Fibroblast of lung (primary cell): ENCODE measurements at places on chromosomes 6 and 20.

- no peak for DNase-seq
Measured at GRCh38 chr6:152151920-152152319, 344.4 kb downstream of the ESR1 start.

GRCh38 chr20:37940858-37941257, 37.9 kb downstream of the VSTM2L start:
- no peak for DNase-seq

- DNase-seq, result no peak
Measured at GRCh38 chr6:120935908-120936307, 398.4 kb downstream of the TBC1D32 start.

- no peak for DNase-seq
Measured at GRCh38 chr6:20438462-20439070, 36.9 kb downstream of the E2F3 start.

- DNase-seq, result peak; percentile 60
Measured at GRCh38 chr6:7052443-7053011, 55.2 kb upstream of the RREB1 start.

- DNase-seq, result no peak
Measured at GRCh38 chr20:38665506-38666285, 58.6 kb upstream of the SLC32A1 start.

- peak; percentile 17 for DNase-seq
Measured at GRCh38 chr20:57335392-57335791, 5.8 kb downstream of the SPO11 start.

GRCh38 chr6:128209771-128210170, 308.9 kb upstream of the THEMIS start:
- DNase-seq, result peak; percentile 65

DNA sequence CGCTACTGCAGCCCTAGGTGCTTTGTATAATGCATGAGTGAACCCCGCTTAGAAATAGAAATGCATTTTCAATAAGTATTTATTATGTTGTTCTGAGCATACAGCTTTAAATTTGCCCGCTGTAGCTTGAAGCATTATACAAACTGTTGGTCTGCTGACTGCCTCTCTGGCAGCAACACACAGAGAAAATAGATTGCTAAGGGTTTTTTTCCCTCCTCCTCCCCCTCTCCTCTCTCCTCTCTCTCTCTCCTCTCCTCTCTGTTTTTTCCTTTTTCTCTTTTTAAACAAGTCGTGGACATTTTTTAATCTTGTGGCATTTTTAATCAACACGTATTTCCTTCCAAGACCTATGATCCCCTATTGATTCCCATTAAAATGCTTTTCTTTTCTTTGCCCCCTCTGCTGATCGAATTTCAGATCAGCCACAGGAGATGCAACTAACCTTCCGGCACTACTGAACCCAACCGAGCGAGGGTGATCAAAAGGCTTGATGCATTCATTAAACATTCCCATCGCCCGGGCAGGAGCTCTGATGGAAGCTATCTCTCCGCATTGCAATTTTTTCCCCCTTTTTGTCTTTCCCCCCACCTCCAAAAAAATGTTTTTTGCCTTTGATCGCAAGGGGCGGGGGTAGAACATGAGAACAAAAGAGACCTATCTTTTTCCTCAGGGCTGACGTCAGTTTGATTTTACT, 90.7 kb upstream of the ARID1B start:
- DNase-seq, result peak; percentile 74

DNA sequence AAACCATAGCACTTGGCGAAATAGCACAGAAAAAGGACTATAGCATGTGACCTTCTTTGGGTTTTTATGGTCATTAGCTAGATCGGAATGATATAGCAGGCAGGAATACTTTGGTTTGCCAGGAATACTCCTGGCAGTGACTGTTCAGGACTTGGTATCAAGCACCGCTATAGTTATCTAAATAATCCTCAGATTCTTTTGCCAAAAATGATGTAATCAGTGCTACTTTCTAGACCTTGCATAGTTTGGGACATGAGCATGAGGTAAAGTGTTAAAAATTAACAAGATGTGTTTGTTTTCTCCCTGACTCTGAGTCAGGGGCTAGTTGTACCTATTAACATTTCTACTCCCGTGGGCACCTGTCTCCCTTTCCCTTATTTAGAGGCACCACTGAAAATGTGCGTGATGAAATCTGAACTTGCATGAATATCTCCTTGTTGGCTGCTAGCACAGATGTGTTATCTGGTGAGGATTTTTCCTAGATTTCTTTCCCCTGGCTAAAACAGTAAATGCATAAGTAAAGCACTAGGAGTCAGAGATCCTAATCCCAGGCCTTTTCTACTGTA, 511.0 kb downstream of the CDKAL1 start:
- peak; percentile 77 for DNase-seq

- peak; percentile 64 for DNase-seq
Measured at GRCh38 chr6:52640170-52640569, 30.7 kb upstream of the TMEM14A start.

GRCh38 chr6:36839749-36840431, 646 bp upstream of the CPNE5 start:
- peak; percentile 25 for DNase-seq

GRCh38 chr6:159089443-159089842, 44.7 kb upstream of the TAGAP start:
- no peak for DNase-seq

DNA sequence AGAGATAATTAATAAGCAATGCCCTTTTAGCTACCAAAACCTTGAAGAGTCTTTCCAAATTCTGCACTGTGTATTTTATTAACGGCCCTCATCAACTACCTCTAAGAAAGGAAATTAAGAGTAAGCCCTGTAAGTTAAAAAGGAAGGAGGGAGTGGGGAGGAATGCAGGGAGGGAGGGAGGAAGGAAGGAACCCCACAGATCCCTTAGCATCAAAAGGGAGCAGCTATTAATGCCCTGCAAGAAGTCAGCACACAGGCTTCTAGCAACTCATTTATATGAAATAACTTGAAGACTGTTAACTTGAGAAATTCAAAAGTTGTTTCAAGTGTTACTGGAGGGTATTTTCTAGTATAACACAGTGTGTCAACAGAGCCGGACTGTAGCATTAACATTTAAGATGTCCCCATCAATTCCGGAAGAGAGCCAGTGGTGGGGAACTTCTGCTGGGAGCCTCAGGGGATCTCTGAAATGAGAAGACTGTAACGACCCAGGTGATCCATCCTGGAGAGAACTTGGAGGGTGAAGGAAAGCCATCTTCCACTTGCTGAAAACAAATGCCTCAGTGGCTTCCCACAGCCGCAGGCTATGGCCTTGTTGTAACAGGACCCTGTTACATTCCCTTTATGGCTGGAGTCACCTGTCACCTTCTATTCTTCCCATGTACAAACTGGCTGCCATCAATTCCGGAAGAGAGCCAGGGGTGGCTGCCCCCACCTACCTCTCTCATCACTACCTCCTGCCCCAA, 33.2 kb downstream of the SLC22A23 start:
- DNase-seq, result no peak

DNA sequence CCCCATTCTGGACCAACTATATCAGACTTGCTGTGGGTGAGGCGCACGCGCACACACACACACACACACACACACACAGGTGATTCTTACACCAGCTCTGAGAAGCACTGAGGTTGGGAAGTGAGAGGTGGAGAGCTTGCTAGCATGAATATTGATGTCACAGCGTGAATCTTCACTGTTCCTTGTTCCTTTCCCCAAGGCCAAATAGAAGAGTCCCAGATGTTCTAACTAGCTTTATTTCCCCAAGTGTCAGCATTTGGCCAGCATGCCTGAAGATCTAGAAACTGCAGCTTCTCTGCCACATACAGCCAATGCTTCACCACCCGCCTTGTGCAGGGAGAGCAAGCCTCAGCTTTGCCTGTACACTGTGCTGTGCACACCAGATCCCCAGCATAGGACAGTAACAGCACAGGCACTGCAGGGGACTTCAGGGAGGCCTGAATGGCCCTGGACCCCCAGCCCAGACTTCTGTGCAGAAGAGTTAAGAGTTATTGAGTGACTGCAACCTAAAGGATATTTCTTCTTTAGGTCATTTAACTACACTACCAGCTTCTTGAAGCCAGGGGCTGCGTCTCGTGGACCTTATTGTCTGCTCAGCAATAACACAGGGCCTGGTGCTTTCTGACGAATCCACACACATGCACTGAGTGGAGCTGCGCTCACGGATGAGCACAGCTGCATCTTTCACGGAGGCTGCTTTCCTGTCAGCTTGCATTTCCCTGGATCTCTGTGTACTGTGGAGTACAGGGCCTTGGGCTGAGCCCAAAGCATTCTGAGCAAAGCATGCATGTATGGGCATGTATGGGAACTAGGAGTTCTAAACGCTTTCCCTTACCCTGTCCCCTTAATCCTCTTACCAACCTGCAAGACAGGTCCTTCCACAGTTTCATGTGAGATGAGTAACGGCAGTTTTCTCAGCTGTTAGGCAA, 13.9 kb upstream of the CD93 start:
- DNase-seq, result no peak

DNA sequence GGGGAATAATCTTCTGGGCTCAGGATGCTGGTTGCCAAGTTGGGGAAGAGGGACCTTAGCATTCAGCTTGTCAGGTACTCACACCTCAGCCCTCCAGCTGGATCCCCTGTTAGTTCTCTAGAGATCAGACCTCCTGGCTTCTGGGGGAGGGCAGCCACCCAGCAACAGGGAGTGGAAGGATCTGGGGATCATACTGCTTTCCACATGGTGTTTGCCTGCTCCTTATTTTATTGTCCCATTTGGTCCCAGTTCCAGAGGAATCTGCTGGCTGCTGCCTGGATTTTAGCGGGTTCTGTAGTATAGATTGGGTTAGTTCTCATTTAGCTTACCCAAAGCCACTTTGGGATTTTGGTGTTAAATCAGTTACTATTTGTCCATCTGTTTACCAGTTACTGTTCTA, 29.3 kb downstream of the KAT14 start:
- DNase-seq, result no peak

GRCh38 chr6:121668259-121668658, 232.8 kb downstream of the GJA1 start:
- DNase-seq, result no peak

- no peak for DNase-seq
Measured at GRCh38 chr6:53594596-53594995, 49.7 kb upstream of the GCLC start.

DNA sequence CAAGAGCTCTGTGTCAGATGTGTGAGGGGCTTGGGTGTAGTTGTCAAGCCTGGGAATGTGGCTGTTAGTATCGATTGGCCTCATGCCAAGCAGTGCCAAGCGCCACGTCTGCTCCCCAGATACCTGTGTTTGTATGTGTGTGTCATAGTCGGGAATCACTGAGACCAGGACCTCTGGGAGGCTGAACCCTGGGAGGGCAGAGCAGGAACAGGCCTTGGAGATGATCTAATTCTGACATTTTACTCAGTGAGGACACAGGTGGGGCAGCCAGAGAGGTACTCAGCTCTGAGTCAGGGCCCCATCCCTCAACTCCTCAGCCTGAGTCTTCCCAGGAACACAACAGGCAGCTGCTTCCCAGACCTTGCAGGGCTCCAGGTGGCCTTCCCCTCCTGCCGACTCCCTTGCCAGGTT, 51.2 kb upstream of the FANCE start:
- no peak for DNase-seq

DNA sequence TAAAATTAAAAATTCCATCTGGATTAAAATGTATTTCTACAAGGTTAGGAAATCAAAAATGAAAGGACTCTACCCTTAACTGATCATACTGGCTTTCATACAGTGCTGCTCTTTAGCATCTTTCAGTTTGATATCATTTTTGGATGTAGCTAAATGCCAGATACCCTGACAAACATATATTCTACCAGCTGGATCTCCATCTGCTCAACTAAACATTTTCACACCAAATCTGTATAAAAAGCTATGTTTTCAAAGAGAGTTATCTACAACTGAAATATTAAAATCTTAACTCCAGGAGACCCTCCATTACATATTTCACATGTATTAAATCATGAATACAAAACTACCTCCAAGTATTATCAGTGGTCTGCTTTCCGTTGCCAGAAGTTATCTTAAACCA, 95.7 kb downstream of the EPHA7 start:
- no peak for DNase-seq

DNA sequence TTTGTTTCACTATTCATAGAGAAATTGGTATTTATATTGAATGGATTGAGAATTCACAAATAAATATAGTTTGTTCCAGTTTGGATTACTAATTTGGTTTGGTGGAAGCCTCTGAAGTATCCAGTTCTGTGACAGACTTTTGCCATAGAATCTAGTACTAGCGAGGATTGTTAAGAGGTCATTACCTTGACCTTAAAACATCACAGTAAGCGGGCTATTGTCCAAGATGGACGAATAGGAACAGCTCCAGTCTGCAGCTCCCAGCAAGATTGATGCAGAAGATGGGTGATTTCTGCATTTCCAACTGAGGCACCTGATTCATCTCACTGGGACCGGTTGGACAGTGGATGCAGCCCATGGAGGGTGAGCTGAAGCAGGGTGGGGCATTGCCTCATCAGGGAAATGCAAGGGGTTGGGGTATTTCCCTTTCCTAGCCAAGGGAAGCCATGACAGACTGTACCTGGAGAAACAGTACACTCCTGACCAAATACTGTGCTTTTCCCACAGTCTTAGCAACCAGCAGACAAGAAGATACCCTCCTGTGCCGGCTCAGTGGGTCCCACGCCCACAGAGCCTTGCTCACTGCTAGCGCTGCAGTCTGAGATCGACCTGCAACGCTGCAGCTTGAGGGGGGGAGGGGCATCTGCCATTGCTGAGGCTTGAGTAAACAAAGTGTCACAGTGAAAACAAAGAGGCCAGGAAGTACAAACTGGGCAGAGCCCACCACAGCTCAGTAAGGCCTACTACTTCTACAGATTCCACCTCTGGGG, 66.4 kb upstream of the NEDD9 start:
- peak; percentile 44 for DNase-seq

DNA sequence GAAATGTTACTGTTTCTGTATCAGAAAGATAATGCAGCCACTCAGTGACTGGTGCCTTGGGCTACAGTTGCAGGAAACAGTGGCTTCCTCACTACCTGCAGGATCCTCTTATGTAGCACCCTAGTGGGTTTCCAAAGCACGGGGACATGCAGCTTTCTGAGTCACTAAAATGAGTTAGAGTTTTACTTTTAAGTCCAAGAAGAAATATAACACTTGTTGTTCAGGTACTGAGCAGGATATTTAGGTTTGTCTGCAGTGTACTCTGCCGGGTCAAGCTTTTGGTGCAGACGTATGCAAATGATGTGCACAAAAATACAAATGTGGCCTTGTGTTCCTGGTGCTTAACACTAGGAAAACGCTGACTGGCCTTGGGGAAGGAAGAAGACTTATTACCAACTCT, 22.0 kb downstream of the ACSS1 start:
- DNase-seq, result no peak

DNA sequence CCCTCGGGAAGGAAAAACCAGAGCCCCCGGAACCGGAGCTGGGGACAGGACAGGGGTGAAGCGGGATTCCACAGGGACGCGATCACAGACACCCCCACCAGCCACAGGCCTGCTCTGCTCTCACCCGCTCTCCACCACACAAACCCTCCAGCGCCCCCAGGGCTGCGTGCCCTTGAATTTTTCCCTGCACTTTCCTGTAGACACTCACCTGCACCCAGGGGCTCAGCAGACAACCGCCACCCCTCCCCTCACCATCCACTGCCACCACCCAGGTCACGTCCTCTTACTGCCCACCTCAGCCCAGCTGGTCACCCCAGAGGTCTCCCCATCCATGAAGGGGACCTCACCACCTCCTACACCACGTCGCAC, 631 bp downstream of the ULBP2 start:
- no peak for DNase-seq
